ENCODE measurements at places on chromosomes 6 and 20.

DNA sequence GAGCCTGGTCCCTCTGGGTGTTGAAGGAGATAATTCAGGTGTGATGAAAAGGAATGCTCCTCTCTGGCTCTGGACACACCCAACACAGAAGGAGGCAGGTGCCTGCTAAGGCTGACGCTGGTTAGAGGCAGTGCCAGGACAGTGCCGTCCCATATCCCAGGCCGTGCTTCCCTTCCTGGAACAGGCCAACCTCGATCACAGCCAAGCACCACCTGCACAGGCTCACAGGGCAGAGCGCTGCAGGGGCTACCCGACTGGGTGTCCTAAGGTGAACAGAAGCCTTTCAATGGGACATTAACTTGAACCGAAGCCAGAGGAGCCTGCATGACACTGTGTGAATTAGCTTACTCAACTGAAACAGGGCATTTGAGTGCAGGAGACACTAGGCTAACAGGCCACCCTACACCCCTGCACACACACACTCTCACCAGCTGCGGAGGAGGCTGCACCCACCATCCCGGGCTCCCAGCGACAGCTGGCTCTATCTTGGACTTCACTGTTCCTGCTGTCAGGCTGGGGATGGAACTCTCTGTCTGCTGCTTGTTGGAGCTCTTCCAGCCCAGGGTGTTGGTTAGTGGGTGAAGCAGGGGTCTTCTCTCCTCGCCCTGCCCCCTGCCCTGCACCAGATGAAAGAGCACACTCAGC lies 347.2 kb downstream of the TAF4 start:
- no peak for DNase-seq

- DNase-seq: no peak
Measured at GRCh38 chr6:149906405-149906804, 8.5 kb upstream of the RAET1E start.

DNA sequence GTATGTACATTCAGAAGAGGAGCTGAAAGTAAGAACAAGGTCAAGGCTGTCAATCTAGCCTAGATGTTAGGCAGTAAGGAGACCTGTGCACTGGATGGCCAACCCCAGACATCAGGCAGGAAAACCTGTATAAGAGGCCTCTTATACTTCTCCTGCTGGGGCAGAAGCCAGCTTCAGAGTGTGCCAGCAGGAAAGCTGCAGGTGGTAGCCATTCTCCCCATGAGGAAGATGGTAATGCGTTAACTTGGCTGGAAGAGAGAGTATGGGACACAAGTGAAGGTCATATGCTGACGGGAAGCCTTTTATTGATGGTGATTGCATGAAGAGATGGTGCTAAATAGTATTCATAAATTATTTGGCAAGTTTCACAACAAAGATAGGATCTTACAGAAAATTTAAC lies 20.6 kb downstream of the NHLRC1 start:
- DNase-seq: no peak

DNA sequence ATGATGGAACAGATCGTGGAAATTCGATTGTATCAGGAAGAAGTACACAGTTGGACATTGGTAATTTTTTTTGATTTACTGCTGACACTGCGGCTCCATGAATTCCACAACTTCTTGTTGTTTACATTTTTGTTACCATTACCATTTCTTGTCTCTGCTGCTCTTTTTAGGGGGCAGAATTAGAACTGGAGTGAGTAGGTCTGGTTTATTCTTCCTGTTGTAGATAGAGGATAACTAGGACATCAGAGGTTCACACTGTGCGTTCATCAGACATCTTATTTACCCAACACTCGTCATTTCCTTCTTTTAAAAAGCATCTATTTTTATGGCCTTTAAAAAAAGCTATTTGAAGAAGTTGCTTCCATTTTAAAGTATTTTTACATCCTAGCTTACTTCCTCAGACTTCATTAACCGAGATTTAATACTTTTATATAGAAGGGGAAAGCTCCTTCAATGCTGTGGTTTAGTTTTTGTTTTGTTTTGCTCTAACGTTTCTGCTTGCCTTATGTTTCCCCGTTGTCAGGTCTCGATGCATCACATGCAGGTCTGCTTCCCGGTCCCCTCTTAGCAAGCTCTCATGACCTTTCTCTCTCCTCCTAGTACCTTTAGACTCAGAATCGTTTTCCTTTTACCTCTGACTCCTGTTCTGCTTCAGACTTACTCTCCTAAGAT lies 139.1 kb downstream of the ARID1B start:
- no peak for DNase-seq

- no peak for DNase-seq
Measured at GRCh38 chr20:15494851-15495250, 1078.4 kb downstream of the KIF16B start.

- DNase-seq: no peak
Measured at GRCh38 chr6:138454981-138455706, 44.1 kb downstream of the NHSL1 start.

- no peak for DNase-seq
Measured at GRCh38 chr20:1527923-1528322, 29.6 kb downstream of the SIRPD start.

DNA sequence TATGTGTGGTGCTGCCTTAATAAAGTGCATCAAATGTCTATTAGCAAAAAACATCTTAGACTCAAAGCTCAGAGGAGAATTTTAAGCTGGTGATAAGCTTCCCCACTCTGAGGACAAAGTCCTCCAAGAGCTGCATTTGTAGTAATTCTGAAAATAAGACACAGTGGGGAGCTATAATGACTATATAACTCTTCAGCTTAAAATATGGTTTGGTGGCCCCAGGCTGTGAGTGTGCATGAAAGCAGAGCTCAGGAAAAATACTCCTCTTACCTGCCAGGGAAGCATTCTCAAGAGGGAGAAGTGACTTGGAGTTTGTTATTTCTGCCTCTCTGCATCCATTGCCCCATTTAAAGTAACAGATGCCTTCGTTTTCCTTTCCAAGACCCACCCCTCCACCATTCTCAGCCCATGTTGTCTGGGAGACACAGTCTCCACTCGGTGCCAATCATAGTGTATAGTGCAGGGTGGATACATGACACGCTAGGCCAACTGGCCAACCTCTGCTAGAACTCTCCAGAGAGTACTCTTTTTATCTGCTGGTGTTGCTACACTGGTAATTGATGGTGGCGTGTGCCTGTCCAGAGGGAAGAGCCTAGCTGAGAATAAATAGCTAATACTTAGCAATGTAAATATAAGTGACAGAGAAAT lies 229.2 kb downstream of the PHF3 start:
- no peak for DNase-seq

GRCh38 chr20:14523090-14523489 lies 185.7 kb upstream of the FLRT3 start:
- no peak for DNase-seq

- no peak for DNase-seq
Measured at GRCh38 chr6:119096721-119097565, 18.5 kb upstream of the FAM184A start.

DNA sequence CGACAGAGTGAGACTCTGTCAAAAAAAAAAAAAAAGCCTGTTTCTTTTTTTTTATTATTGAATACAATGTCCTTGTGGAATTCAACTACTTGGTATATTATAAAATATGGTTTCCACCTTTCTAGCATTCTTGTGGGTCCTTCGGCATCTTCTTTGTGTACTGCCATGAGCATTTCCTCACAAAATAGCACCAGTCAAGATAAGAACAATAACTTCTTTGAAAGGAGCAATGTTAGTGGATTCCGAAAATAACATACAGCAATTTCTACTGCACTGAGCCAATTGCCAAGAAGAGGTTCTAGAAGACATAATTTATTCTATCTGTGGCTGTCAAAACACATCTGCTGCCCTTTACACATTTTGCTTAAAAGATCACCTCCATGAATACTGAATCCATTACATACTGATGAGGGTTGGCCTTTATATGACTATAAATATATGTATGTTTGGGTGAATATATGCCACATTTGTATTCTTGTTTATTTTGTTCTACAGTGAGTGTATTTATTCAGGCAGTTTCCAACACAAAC lies 19.1 kb upstream of the SPTLC3 start:
- no peak for DNase-seq

DNA sequence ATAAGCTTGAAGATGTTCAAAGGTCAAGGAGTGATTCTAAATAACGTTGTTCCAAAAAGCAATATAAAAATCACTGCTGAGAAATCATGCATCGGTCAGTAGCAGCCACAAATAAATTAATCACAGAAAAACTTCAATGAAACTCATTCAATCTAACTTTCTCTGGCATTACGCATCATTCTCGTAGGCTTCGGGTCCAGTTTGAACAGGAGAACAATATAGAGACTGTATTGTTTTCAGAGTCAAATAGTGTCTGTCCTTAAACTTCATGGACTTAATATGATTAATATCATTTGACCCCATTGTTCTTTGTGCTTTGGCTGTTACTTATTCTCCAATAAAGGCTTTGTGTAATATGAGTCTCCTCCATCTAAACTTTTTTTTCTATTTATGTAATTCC lies 200.4 kb downstream of the C6orf118 start:
- DNase-seq: no peak

GRCh38 chr6:12869816-12870432 lies 153.4 kb downstream of the PHACTR1 start:
- DNase-seq: no peak

- no peak for DNase-seq
Measured at GRCh38 chr6:93164781-93165180, 254.6 kb downstream of the EPHA7 start.

GRCh38 chr6:147802459-147802858 lies 294.0 kb downstream of the SAMD5 start:
- DNase-seq: no peak

DNA sequence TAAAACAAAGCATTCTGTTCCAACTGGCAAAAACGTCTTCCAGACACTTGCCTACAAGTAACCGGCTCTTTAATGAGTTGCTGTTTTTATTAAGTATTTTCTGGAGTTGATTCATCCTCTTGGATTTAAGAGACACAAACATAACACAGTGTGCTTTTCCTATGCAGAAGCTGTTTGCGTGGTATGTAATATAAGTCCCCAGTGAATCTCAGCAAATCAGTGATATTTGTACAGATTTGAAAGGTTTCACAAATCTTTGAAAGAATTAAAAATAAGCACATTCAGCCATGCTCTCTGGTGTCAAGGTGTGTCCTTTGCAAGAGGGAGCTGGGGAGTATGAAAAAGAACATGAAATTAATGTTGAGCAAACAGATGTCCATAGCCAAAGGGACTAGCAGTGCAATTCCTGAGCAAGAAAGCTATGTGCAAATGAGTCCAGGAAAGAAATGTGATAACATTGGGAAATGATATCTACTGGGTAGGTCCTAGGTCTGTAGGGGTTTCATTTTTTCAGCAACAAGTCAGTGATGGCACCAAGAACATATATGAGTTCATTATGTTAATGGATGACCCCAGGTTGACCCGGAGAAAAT lies 170.1 kb upstream of the PHACTR1 start:
- no peak for DNase-seq

DNA sequence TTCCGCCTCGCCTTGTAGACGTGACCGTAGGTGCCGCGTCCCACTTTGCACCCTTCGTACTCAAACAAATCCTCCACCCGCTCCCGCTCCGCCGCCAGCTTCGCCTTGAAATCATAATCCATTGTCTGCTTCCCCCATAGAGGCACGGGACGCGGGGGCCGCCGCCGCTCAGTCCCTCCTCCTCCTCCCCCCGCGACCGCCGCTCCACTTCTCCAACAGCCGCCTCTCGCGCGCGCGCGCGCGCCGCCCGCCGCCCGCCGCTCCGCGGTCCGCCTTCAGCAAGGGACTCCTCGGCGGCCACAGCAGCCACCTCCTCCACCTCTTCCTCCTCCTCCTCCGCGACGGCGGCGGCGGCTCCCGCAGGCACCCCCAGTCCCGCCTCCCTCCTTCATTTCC lies 256 bp downstream of the CDK19 start:
- no peak for DNase-seq

DNA sequence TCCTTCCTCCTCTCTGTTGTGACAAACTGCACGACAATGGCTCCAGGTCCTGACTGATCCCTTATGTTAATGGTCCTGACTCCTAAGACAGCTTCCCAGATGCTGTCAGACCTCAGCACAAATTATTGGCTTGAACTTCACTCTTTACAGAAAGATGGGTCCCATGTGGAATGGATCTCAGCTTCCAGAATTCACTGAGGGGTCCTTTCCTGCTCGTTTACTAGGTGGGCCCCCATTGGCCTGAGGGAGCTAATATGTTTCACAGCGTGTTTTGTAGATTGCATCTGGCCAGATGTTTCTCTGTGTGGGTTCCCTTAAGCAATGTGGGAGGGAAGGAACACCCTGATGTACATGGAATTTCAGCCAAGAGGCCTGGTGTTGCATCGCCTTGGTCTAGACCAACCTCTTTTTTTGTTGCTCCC lies 826.6 kb downstream of the MAFB start:
- DNase-seq: no peak

DNA sequence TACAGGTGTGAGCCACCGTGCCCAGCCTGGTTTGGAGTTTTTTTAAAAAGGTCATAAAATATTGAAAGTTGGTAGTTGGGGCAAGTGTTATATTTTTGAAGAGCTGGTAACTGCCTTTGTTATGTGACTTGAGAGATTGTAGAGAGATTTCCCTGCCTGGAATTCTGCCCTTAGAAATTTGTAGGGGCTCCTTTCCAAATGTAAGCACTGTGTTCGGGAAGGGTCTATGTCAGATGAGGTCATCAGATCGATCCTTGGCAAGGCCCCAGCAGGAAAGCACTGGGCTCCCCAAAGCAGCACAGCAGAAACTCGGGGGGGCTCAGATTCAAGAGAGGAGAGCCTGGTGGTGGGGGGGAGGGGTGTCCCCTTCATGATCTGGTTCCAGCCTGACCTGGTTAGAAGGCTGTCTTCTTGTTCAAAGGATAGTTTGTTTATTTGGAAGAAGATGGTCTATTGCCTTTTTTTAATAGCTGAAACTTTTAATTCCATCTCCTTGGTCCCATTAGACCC lies 220.2 kb downstream of the UST start:
- DNase-seq: no peak

DNA sequence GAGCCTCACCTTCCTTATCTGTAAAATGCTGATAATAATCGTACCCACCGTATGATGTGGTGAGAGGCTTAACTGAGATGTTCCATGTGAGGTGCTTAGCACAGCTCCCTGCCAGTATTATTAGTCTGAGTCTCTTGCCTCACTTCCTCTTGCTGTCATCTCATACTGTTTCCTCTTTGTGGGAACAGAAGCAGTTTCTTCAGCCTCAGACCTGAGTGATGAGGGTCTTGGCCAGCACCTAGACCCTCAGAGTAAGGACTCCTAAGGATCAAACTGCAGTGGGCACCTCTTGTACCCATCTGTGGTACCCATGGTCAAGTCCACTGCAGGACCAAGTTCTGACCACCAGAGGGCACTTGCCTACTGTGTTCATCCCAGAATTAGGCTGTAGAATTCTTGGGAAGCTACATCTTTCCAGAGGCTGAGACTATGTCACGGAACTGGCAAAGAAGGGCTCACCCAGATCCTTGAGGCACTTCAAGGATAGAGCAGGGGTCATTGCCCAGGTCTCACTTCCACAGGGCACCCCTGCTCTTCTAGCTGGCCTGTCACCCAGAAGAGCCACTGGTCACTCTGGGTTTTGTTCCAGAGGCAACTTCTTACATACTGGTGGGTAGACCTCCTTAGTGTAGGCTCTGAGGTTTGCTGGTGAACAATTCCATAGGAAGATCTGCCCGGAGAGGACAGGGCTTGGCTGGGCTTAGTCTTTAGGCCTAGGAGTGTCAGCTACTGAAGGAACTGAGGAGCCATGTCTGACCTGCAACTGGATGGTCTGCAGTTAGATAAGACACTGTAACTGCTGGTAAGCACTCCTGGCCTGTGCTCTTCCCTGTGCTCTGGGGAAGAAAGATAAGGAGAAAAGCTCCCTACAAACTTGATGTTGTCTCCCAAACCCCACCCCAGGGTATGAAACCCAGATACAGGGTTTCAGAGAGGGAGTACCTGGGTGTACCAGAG lies 20.6 kb upstream of the SGK2 start:
- peak; percentile 71 for DNase-seq

- DNase-seq: no peak
Measured at GRCh38 chr20:55488593-55488992, 516.7 kb downstream of the CBLN4 start.

Measured in neural crest cell (in vitro differentiated cells).